Vagina (tissue), 2 donors: ENCODE measurements at places on chromosomes 13 and 19. TPM values are rescaled to one million over a fixed set of nuclear protein-coding genes. Genes with fewer than 3 reads are reported as not detected.

WASF3 gene
- total RNA-seq, result 20.4 TPM

CABP5 gene
- total RNA-seq, result not detected

REEP6 gene
- total RNA-seq, result 6.1 TPM

ZNF154 gene
- 2.2 TPM for total RNA-seq

PEG3 gene
- total RNA-seq, result 15.2 TPM

C2CD4C gene
- 2.2 TPM for total RNA-seq
